ENCODE measurements at places on chromosomes 16 and 17.

GRCh38 chr16:56211435-56211981, 20.2 kb downstream of the GNAO1 start:
- DNase-seq, result no peak

DNA sequence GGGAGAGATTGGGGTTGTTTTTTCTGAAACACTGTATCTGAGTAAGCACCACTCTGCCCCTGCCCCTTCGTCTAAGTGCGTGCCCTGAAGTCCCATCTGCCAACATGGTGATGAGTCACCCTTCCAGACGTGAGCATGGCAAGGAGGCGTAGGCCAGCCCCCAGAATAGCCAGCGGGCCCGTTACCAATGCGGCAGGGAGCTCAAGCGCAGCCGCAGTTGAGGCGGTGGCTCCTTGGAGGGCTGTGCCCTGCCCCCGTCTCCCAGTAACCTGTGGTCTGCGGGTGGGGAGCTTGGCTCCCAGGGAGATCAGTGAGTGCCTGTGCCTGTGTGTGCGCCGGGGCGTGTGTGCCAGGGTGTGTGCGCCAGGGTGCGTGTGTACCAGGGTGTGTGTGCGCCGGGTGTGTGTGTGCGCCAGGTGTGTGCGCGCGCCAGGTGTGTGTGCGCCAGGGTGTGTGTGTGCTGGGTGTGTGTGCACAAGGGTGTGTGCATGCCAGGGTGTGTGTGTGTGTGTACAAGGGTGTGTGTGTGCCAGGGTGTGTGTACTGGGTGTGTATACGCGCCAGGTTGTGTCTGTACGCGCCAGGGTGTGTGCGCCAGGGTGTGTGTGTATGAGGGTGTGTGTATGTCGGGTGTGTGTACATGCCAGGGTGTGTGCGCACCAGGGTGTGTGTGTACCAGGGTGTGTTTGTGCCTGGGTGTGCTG, 98.6 kb upstream of the CHMP6 start:
- no peak for DNase-seq

GRCh38 chr17:4982305-4982704, 5.2 kb downstream of the CAMTA2 start:
- DNase-seq, result no peak

- DNase-seq, result no peak
Measured at GRCh38 chr17:11807606-11808005, 189.7 kb downstream of the ZNF18 start.

DNA sequence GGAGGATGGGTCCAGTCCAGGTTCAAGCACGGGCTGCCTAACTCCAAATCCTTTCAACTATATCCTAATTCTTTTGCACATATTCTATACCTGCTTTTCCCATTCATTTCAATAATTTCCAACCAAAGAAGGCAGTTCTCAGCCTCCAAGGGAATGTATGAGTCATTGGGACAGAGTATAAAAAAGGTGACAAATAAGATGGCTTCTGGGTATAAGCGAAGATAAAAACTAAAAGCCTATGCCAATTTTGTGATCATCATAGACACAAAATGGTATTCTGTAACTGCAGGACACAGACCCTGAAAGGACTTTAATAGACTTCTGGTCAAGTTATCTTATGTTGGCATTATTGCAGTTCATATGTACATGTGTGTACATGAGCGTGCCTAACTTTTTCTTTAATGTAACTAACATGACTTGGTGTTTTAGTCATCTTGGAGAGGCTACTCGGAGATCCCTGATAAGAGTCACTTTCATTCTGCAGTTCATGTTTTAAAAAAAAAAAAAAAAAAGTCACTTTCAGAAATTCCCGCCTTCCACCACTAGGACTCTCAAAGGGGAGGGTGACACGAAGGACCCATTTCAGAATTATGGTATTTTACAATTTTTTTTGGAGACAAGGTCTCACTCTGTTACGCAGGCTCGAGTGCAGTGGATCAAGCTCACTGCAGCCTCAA, 17.3 kb downstream of the COG1 start:
- no peak for DNase-seq

GRCh38 chr17:81306491-81306890, 11.4 kb upstream of the SLC38A10 start:
- DNase-seq, result no peak

DNA sequence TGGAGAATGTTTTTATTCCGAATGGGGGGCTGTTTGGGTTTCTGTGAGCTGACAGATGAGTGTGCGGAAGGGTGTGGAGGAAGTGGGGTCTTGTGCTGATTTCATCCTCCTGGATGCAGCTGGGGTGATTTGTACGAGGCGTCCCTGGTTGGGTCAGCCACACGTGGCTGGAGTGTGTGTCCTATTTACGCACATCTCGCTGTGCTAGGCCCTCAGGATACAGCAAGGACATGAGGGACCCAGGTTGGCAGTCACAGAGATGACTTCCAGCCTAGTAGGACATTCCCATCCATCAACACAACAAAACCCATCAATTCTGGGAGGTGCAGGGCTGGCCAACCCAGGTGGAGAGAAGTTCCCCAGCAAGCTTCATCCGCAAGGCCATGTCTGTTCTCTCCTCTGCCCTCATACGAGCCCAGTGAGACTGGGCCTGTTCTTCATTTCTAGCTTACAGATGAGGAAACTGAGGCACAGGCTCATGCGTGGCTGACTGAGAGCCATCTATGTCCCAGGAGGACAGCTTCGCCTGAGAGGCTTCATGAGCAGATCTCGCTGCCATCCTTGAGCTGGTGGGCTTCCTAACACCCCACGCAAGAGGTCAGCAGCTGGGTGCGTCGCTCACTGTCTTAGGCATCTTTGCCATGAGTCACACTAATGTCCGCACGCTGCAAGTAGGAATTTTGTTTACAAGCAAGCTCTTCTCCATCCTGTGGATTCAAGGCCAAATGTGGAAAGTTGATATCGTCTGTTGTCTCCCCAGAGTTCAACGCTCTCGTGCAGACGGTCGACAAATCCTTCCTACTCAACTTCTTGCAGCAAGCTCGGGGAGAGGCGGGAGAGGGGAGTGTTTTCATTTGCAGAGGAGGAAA, 24.4 kb downstream of the IRF8 start:
- no peak for DNase-seq

GRCh38 chr16:4087990-4088577, 28.2 kb downstream of the ADCY9 start:
- DNase-seq, result no peak

DNA sequence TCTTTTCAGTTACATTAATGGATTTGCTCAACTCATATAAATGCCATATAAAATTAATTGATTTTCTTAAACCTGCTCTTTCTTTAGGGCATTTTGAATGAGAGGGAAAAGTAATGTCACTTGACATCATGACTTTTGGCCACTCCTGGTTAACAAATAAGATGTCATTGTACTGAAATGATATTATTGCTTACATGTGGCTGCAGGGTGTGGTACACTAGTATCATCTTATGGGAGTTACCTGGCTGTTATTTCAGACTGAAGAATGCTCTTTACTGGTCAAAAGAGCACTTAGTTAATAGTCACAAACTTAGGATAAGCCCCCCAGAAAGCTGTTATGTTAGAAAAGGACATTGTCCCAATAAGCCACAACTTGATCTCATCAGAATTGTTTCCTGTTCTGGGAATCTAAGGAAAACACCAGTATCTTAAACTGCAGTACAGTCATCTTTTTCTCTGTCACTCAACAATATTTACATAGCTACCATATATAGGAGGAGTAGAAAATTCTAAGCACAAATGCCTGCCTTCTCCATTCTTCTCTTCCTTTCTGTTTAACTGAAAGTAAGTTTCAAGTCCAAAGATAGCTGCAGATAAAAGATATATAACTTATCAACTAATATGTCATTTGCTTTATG, 53.9 kb upstream of the MRC2 start:
- no peak for DNase-seq

DNA sequence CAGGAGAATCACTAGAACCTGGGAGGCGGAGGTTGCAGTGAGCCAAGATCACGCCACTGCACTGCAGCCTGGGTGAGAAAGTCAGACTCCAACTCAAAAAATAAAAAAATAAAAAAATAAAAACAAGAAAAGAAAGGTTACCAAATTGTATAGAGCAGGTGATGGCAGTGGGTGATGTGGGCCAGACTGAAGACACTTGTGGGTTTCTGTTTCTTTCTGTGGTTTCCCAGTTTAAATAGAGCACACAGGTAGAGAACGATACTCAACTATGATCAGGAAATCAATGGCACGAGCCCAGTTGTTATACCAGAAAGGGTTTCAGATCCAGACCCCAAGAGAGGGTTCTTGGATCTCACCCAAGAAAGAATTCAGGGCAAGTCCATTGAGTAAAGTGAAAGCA, 32.6 kb downstream of the NUBP1 start:
- no peak for DNase-seq

- peak; percentile 74 for DNase-seq
Measured at GRCh38 chr17:58447039-58447975, 30.0 kb upstream of the RNF43 start.

- no peak for DNase-seq
Measured at GRCh38 chr16:76875898-76876297, 315.1 kb upstream of the MON1B start.

DNA sequence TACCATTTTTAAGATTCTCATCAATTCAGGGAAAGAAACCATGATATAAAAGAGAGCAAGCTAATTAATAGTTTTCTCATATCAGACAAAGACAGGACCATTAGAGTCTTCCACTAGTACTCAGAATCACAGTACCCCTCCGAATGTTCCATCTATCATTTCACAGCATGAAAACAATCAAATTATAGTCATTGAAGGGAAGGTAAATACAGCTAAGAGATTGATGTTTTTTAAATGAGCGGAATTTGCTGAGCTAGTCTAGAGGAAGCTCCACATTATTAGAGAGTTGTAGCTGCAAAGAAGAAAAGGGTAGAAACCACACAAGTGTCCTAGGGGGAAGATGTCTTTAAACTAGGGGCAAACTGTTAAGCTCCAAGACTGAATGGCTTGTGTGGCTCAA, 808.9 kb downstream of the CDH11 start:
- no peak for DNase-seq

DNA sequence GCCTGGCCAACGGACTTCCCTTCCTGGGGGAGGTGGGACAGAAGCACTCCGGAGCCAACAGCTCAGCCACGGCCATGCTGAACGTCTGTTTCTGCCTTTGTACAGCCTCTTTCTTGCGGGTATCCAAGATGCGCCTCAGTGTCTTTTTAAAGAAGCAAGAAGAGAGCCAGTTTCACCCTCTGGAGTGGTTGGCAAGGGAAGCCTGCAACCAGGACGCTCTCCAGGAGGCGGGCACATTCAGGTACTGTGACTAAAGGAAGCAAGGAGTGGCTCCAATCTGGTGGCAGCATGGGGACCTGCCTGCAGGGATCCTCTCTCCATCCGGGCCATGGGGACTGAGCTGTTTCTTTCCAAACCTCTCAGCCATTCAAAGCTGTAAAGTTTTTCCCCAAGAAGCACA, 60.6 kb upstream of the ENDOV start:
- no peak for DNase-seq

DNA sequence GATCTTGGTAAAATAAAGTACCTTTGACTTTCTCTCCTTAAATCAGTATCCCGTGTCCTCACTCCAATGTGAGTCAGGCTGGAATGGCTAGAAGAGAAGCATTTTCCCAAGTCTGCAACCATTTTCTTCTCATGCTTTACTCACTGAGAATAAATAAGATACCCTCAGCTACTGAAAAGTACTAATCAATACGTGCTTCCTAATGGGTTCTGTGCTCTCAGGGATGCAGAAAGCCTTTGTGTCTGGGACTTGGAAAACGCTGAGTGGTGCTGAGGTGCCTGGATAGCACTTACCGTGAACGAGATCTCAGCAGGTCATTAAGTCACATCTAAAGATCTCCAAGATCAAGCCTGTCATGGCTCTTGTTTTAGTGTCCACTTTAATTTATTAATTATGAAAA, 672.3 kb upstream of the C16orf82 start:
- DNase-seq, result no peak

DNA sequence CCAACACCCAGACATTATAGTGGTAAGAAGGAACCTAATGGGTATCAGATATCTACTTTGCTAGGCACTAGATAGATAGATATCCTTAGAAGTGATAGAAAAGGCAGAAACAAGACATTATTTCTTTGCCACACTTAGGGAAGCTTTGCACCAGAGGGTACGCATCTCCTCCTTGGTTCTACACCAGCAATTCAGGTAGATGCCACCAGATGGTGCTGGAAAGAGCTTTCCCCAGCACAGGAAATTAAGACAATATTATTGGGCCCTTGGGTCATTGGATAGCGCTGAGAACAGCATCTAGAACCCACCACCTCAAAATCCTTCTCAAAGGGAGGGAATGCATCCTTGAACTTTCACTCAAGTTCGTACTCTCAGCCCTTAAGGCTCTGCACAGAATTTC, 173.8 kb upstream of the CCL2 start:
- no peak for DNase-seq

DNA sequence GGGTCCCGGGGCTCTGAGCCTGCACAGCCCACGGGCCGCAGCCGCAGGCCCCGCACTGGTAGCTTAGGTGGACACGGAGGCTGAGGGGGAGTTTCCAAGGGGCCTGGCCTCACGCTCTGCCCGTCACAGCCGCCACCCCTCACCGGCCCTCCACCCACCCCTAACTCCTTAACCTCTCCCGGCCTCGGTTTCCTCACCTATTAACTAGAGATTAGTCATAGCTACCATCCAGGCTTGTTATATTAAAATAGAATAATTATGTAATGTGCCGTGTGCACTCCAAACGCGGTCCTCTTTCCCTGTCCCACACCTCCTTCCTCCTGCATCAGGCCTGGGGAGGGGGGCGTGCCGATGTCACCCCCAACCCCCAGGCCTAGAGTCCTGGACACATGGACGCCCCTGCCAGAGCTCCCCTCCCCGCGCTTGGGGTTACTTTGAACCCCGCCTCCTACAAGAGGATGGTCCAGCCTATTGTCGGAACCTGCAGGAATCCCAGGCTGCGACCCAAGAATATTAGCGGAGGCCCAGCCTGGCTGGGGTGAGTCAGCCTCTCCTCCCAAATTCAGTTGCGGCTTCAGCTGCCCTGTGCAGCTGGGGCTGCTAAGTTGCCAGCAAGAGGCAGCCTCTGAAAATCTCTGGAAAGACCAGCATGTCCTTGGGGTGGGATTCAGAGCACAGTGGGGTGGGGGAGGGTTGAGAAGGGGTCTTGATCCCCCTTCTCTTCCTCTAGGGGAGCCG, 17.3 kb downstream of the SOCS3 start:
- no peak for DNase-seq

- no peak for DNase-seq
Measured at GRCh38 chr17:75124819-75125162, 6.8 kb downstream of the NT5C start.

GRCh38 chr16:10930755-10931093, 11.5 kb downstream of the DEXI start:
- no peak for DNase-seq

- no peak for DNase-seq
Measured at GRCh38 chr17:41334385-41335305, 16.0 kb downstream of the KRT33A start.

GRCh38 chr16:24119807-24120206, 136.3 kb upstream of the CACNG3 start:
- DNase-seq, result no peak

DNA sequence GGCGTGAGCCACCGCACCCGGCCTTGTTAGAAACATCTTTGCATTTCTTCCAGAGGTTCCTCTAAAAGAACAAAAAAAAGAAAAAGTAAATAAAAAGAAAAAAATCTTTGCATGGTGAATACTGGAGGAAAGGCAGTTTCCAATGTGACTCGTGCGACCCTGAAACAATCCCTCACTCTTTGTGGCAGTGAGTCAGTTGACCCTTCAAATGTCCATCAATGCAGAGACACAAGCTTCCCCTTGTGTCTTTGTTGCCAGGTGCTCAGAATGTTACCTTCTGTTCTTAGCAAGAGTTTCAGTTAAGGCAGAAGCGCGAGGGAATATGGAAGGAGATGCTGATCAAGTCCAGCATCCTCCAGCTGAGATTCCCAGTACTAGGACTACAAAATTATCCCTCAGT, 16.4 kb downstream of the CACNG4 start:
- no peak for DNase-seq
